Left ventricle myocardium inferior (tissue), 1 donor: ENCODE measurements at places on chromosomes 5 and 9. TPM values are rescaled to one million over a fixed set of nuclear protein-coding genes. Genes with fewer than 3 reads are reported as not detected.

The DOCK8 gene
- total RNA-seq: 3.7 TPM

The SYK gene
- 5.4 TPM for total RNA-seq

The SHB gene
- 19.4 TPM for total RNA-seq

The SH2D3C gene
- total RNA-seq: 18.2 TPM

The AFF4 gene
- total RNA-seq: 32.1 TPM

The GARIN3 gene
- total RNA-seq: not detected

The RNF183 gene
- total RNA-seq: not detected

The C5orf58 gene
- 1.0 TPM for total RNA-seq

The LURAP1L gene
- total RNA-seq: 2.6 TPM

The S100Z gene
- not detected for total RNA-seq

The TCF7 gene
- 3.0 TPM for total RNA-seq

The C9orf78 gene
- 30.0 TPM for total RNA-seq

GRCh38 chr9:130780415-130780814 lies 54.6 kb upstream of the ABL1 start:
- DNase-seq: no peak

DNA sequence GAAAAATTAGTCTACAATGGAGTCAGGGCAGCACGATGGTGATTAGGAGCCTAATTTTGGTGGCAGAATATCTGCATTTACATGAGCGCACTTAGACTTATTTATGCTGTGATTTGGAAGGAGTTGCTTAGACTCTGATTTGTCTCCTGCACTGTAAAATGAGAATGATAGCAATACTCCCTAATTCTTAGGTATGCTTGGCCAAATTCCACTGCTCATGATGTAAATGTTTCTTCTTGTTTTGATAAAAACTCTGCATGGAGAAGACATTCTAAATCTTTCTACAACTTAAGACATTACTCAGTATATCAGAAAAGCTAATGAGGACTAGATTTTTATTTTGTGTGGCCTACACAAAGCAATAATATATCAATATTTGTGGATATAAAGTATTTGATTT lies 205.4 kb downstream of the CDH18 start:
- no peak for DNase-seq

DNA sequence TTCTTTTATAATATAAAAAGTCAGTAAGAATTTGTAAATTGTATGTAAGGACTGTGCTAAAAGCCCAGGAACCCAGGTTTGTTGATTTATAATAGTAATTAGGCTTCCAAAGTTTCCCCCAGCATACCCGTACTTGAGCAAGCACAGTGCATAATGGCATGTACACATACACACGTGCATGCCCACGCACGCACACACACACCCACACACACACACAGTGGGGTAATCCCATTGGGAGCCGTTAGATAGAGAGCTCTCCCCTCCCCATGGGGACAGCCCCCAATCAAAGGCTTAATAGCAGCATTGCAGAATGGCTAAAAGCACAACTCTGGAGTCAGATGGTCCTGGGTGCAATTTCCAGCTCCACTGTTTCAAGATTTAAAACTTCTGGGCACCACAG lies 319.7 kb upstream of the RFX3 start:
- no peak for DNase-seq

DNA sequence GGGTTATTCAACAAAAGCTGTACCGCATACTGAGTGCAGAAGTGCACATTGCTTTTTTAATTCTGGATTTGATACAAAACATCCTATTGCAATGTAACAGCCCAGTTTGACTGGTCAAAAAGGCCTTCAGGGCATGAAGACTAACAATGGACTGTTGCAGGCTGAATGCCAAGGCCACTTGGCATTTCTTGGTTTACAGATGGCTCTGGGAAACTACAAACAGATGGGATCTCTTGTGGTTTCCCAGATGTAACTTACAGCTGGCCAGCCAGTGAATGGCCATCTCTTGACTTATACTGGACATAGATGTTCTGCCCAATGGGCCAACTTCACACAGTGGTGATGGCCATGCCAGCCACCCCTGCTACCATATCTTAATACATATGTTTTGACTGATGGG lies 36.8 kb downstream of the UGT3A2 start:
- DNase-seq: no peak

DNA sequence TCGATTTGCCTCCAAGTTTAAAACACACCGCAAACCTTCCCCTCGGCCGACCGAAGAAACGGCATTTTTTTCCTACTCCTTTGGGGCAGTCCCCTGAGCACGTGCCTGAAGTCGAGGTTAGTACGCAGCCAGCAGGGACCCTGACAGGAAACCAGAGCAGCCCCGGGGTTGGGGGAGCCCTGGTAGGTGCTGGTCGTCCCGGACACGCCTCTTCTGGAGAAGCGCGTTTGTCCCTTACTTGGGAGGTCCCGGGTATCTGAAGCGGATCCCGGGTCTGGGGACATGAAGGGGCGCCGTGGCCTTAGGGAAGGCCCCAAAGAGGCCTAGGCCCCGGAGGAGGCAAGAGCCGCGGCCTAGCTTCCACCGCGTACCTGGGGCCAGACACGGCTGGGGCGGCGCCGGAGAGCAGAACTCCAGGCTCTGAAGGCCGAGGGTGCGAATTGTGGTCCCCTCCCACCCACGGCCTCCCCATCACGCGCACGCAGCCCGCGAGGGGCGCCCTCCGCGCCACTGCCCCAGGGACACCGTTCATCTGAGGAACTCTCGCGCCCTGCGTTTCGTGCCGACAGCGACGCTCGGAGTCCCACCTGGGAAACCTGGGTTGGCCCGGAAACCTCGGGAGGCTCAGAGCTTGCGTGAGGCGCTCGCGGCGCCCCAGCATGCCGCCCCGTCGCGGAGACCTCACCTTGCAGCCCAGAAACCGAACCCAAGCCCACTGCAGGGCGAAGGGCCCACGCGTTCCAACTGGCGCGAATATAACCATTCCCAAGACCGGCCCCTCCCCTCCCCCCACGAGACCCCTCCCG lies 10.4 kb downstream of the OTP start:
- no peak for DNase-seq

DNA sequence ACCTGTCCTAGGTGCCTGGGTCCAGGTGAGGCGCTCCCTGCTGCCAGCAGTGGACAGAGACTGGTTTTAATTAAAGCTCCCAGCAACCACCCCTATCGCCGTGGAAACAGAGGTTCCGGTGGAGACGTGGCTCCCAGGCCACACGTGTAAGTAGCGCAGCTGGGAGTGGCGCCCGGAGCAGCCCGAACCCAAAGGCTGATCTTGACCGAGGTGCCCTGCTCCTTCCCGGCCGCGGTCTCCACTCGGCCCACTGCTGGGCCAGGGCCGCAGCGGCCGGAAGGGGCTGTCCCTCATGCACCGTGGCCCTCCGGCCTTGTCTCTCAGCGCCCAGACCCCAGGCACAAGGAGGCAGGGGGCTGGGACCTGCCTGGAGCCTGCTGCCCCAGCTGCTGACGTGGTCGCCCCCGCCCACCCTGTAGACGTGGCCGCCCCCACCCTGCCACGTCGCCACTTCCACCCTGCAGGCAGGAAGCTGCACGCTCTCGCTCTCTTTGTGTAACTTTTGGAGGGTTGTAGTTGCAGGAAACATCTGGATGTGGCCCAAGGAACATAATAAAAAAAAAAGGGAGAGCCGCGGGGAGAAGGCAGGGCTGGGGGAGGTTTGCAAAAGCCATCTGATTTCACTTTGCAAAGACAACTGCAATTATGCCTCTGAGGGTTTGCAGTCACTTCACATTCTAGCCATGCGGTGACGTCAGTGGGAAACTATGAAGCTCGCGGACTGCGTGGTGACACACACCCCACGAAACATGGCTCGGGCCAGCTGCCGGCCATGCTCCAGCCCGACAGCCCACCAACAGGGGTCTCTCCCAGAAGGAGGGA lies 129.9 kb downstream of the RXRA start:
- peak; percentile 87 for DNase-seq

GRCh38 chr5:54295651-54296276 lies 14.6 kb downstream of the ARL15 start:
- DNase-seq: peak; percentile 29

- no peak for DNase-seq
Observed at GRCh38 chr5:139457653-139458306, 4.8 kb downstream of the ECSCR start.

DNA sequence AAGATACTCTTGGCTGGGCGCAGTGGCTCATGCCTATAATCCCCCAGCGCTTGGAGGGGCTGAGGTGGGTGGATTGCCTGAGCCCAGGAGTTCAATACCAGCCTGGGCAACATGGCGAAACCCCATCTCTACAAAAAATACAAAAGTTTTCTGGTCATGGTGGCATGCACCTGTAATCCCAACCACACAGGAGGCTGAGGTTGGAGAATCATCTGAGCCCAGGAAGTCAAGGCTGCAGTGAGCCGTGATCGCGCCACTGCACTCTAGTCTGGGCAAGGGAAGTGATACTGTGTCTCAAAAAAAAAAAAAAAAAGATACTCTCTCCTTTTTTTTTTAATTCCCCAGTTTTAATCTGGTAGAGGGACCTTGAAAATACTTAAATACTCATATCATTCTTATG lies 15.0 kb downstream of the ANKRD33B start:
- no peak for DNase-seq

- no peak for DNase-seq
Observed at GRCh38 chr9:73753171-73753570, 601.5 kb downstream of the ANXA1 start.

- no peak for DNase-seq
Observed at GRCh38 chr9:108271646-108272348, 584.0 kb downstream of the ACTL7B start.

DNA sequence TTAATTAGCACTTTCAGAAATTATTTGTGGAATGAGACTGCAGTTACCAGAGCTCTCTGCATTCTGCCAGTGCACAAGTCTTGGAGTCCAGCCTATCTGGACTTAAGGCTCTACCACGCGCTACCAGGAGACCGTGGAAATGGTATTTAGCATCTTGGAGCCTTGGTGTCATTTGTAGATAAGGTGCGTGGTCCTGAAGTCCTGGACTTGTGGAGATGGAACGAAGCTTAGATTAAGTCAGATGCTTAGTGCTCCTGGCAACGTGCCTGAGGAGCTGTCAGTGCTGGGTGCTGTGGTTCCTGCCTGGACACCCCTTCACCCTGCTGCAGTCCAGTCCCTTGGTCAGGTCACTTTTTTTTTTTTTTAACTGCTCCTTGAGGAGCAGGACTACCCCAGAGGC lies 59.7 kb downstream of the RCL1 start:
- DNase-seq: no peak

- no peak for DNase-seq
Observed at GRCh38 chr5:88659529-88660263, 223.3 kb downstream of the MEF2C start.

DNA sequence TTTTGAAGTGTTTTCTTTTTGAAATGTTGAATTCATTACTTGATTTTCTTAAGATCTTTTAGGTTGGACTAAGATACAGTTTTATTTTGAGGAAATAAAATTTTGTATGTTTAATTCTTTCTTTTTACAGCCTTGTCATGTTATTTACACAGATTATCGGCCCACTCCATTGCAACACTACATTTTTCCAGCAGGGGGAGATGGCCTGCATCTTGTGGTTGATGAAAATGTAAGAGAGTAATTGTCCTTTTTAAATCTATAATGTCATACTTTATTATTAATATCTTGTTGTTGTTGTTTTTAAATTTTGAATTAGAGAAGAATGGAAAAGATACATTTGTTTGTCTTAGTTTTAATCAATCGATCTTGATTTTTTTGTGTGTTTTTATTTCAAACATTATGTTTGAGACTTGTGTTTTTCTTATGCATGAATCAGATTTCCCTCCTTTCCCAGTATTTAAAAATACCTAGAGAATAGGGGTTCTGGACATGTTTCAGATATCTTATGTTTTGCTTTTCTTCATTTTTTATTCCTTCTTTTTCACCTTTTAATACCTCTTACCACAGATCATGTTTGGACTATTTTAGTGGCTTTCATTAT lies 36.7 kb downstream of the MTREX start:
- peak; percentile 34 for DNase-seq

GRCh38 chr9:36847781-36848673 lies 186.0 kb downstream of the PAX5 start:
- no peak for DNase-seq

GRCh38 chr9:114930056-114930812 lies at the start of gene TNFSF8:
Gene TNFSF8 (minus strand): TSS chr9:114930591. CDS start chr9:114930303, 288 bp downstream.
- DNase-seq: no peak

DNA sequence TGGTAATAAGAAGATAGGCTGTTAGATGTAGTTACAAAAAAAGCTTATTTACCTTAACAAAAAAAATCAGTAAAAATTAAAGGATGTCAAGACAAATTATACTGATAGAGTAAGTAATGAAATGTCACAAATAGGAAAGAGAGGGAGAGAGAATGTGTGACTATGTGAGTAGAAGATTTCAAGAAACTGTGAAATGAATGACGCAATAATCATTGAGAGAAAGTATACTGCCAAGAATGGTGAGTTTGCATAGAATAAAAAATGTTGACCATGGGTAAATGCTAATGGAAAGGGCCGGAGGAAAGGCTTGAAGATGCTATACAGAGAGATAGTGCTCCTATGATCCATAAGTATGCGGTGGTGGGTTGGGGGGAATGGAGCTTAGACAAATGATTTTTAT lies 100.7 kb downstream of the PTPRD start:
- no peak for DNase-seq

- DNase-seq: no peak
Observed at GRCh38 chr9:133960568-133961129, 31.5 kb downstream of the VAV2 start.

DNA sequence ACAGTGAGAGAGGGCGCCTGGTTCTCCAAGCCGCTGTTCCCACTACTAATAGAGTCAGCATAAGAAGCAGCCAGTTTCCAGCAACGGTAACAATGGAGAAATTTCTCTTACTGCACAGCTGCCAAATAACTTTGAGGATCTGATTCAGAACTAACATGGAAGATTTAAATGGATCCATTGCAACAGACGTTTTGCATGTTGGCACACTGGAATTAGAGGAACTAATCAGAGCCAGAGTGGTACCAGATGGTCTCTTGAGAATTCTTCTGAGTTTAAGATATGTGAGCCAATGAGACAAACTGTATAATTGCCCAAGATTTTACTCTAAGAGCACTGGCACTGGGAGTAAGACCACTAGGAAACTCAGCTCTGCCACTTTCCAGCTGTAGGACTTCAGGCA lies 186.5 kb downstream of the EFNA5 start:
- DNase-seq: no peak

GRCh38 chr5:88685591-88686541 lies 197.1 kb downstream of the MEF2C start:
- DNase-seq: no peak

GRCh38 chr5:58019614-58020013 lies 440.3 kb downstream of the PLK2 start:
- DNase-seq: peak; percentile 69

- DNase-seq: no peak
Observed at GRCh38 chr5:157253547-157253946, 12.4 kb upstream of the CYFIP2 start.

DNA sequence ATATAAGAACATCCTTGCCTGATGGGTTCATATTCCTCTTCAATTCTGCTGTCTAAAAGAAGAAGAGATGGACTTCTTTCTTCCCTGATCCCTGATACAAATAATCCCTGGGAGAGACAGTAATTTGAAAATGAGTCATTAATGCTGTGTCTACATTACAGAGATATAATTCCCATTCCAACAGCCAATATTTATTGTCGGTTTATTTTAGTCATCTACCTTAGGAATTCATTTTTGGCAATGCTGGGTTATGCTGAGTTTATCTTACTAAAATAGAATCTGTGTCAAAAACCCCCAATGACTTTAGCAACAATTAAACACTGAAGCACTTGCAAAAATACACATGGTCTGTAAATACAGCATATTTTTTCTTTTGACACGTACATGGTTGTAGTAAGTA lies 23.9 kb downstream of the ZNF474 start:
- no peak for DNase-seq
